Non-pigmented ciliary epithelial cell (primary cell): ENCODE measurements at places on chromosomes 6 and 20.

- DNase-seq = no peak
Measured at GRCh38 chr6:35924146-35924545, 3.2 kb upstream of the SRPK1 start.

DNA sequence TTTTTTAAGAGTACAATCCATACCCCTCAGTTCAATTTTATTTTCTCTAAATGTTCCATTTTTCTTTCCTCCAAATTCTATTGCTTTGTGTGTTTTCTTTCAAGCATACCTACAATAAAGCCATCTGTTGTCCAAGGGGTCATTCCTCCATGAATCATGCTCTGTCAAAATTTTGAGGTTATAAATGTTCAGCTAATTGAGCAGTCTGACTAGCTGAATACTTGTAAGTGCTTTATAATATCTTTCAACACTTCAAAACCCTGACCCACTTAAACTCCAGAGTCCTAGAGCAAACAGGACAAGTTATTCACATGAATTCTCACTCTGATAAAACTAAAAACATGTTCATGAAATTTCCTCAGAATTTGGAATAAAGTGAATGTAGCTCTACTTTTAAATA lies 33.4 kb upstream of the EYA4 start:
- DNase-seq = no peak

GRCh38 chr6:158021376-158021775 lies 39.7 kb downstream of the SYNJ2 start:
- DNase-seq = no peak

DNA sequence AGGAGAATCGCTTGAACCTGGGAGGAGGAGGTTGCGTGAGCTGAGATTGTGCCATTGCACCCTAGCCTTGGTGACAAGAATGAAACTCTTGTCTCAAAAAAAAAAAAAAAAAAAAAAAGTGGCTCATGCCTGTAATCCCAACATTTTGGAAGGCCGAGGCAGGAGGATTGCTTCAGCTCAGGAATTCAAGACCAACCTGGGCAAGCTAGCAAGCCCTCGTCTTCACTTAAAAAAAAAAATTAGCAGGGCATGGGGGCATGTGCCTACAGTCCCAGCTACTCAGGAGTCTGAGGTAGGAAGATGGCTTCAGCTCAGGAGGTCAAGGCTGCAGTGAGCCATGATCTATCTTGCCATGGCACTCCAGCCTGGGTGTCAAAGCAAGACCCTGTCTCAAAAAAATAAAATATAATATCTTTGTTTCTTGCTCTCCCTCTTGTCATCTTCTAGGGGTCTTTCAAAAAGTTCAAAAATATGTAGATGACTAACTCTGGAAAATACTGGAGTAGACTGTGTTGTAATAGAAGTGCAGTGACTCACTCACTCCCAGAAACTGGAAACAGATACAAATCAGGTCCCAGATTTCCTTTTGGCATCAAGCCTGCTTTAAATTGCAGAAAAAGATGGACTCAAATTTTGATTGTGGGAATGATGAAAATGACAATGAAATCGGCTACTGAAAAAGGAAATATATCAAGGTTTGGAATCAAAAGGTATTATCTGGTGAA lies 2.8 kb upstream of the GINM1 start:
- peak; percentile 41 for DNase-seq
